Stimulated activated CD4-positive, alpha-beta T cell treated with anti-CD3 and anti-CD28 coated beads, Interleukin-1b, Interleukin-23, amount 100 ng/mL, for 24 hours (primary cell): ENCODE measurements at places on chromosomes 2 and 18.

GRCh38 chr2:239803766-239804115 lies 221.4 kb downstream of the NDUFA10 start:
- no peak for DNase-seq

DNA sequence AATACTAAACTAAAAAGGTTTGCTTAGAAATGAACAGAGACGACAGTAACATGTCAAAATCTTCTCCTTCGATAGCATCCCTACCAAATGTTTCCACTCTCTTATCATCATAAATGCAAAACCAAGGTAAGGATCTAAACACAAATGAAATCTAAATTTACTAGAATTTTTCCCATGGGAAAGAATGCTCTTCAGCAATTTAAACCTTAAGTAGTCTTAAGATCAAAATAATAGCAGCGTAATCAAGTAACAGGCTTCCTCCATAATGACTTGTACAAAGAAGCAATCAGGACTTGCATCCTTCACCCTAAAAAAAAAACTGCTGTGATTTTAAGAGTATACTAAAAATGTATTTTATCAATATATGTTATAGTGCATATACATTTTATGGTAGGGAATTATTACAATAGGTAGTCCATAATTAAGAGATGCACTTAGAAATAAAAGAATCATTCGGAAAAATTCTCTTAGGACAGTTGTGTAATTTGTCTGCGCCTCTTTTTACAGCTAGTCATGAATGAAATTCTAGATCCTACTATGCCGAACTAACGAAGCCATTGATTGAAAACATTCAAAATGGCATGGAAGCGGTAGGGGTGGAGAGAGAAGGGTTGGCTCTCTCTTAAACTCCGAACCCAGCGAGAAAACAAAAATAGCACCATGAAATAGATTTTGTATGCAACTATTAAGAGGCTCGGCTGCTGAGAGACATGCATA lies 1.3 kb downstream of the PGAP1 start:
- DNase-seq: no peak

DNA sequence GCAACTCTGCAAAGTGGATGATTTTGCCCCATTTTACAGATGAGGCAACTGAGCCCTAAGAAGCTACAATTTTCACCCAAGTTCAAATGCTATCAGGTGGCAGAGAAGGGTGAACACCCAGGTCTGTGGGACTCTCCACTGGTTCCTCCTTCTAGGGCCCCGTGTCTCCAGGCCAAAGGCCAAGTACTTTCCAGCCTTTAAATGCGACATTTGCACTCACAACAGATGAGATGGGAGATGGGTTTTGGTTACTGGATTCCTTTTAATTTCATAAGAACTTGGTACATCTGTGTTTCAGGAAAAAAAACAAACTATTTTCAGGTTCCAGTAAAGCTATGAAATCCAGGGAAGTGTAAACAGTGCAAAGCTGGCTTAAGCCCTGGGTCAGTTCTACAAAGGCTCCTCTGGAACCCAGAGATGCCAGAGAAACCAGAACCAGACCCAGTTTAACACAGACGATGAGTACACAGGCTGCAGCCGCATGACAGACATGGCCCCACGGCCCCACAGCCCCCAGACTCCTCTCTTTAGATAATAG lies 361.7 kb downstream of the ANAPC1 start:
- DNase-seq: no peak

- no peak for DNase-seq
These were observed 9.9 kb downstream of the EPC2 start for GRCh38 chr2:148654435-148654834.
